ENCODE measurements at places on chromosomes 7 and 10.

- DNase-seq: no peak
Measured at GRCh38 chr10:17085011-17085725, 44.4 kb downstream of the CUBN start.

- DNase-seq: no peak
Measured at GRCh38 chr10:115572740-115573455, 479.7 kb downstream of the ATRNL1 start.

DNA sequence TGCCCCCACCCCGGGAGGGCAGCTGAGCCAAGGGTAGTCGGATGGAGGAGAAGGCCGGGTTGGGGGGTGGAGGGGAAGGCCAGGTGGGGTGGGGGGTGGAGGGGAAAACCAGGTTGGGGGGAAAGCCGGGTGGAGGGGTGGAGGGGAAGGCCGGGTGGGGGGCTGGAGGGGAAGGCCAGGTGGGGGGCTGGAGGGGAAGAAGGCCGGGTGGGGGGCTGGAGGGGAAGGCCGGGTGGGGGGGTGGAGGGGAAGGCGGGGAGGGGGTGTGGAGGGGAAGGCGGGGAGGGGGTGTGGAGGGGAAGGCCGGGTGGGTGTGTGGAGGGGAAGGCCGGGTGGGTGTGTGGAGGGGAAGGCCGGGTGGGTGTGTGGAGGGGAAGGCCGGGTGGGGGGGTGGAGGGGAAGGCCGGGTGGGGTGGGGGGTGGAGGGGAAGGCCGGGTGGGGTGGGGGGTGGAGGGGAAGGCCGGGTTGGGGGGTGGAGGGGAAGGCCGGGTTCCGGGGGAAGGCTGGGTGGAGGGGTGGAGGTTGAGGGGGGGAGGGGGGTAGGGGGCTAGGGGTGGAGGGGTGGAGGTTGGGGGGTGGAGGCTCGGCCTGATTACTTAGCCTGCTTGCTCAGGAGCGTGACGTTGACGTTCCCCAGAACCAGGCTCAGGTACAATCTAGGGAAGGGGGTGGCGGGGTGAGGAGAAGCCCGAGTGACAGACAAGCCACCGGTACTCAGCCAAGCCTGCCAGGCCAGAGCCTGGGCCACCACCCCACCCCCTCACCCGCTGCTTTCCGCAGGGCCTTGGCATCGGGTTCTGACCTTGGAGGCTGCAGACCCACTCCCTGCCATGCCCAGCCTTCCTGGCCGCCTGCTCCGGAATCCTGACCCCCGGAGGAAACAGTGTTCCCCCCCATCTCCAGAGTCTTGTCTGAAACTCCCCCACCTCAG, 5.6 kb downstream of the TMEM120A start:
- DNase-seq: no peak

GRCh38 chr10:96758423-96758822, 38.1 kb upstream of the PIK3AP1 start:
- DNase-seq: no peak
